ENCODE measurements at places on chromosomes 4 and X.

DNA sequence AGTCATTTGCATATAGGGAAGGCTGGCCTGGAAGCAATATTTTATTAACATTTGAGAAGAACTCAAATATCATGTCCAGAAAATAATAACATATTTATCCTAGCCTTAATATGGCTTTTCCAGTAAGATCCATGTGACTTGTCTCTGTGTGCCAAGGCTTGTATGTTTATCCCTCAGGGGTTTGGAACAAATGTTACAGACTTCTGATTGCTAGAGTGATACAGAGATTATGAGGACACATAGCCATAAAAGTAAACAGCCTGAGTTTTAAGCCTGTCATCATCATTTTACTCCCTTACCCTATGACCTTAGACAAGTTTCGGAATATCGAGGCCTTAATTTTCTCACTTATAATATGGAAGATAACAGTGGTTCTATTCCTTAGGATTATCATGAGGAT lies 338.1 kb downstream of the GPAT3 start:
- DNase-seq: no peak

DNA sequence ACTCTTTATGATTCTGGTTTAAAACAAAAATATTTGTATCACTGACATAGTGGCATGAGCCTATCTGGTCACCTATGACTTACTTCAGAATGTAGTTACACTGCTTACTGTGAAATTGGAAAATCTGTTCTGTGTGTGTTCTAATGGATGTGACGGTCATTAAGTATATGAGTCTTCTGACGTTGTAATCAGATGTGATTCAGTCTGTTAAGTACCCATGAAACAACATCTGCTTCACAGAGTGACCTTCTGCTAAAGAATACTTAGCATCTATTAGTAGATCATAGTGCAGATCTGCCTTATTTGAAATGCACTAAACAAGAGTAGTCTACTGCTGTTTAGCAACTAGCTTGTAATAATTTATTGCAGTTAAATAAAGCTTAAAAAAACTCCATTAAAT lies 317.1 kb downstream of the DCTD start:
- DNase-seq: no peak

DNA sequence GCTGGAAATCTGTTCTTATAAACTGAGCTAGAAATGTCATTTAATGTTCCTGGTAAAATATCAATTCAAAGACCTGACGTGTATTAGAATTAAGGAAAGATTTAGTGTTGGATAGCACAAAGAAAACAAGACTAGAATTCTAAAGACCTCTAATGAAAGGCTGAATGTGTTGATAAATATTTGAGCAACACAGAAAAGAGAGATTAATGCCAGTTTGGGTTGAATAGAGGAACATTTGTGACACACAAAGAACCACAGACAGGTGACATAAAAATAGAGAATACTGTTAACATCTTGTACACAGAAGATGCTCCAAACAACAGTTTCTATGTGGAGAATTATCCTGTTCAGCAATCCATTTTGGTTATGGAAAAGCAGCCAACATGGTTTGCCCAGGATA lies 222.1 kb upstream of the GALNT7 start:
- DNase-seq: no peak

DNA sequence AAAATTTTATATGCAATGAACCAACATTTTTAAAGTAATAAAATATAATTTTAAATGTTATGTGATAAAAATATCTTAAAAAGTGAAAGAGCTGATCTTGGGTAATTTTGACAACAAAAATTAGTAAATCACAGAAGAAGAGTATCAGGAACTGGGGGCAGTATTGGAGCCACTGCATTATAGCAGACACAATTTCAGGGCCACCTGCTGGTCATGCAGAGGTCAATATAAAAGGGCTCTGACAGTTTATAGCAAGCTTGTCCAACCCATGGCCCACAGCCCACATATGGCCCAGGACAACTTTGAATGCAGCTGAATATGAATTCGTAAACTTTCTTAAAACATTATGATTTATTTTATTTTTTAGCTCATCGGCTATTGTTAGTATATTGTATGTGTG lies 13.0 kb upstream of the LEF1 start:
- no peak for DNase-seq

- DNase-seq: no peak
Observed at GRCh38 chr4:142088906-142089305, 452.5 kb downstream of the IL15 start.

DNA sequence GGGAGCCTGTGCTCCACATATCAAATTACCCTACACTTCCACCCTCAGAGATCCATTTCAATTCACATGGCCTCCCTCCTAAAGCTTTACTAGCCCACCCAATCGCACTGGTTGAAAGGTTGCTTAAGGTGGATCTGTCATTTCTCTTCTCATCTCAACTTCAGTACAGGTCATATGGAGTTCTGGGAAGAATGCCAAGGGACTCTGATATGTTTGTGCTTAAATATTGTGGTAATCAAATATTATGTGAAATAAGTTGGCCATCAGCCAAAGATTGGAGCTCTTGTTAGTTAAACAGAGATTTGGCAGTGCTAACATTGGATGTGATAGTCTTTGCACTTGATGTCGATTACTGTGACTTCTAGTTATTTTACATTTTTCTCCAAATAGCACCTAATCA lies 20.5 kb downstream of the SEPTIN6 start:
- no peak for DNase-seq

DNA sequence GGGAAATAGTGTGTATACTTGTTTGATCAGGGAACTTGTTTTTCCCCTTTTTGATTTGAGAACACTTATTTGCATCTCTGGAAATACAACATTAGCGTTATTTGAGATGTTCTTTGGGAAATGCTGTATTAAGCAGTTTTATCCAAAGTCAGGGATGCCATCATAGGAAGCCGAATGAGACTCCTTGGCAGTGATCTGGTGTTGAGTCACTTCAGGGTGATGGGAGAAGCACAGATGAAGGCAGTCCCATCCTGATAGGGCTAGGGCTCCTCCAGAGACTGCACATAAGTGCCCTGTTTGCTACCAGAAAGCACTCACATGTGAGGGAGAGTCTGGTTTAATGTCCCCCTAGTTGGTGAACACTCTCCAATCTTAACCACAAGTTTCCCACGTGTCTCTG lies 62.3 kb downstream of the IL1RAPL1 start:
- DNase-seq: no peak

DNA sequence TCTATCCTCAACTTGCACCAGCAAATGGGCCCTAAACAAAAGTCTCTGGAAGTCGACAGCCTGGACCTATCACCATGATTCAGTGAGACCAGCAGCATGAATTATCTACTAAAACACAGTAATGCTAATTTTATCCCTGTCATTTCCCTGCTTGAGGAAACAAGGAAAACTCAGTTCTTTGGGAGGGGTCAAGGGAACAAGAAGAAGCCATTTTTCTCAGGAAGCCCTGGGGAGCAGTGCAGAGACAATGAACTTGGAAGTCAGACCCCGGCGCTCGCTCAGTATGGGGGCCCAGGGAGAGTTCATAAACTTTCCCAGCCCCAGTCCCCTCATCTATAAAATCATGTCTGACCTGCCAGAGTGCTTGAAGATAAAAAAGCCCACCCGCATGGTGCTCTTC lies 50.4 kb downstream of the DCTD start:
- no peak for DNase-seq

GRCh38 chr4:29551821-29552220 lies 1168.3 kb upstream of the PCDH7 start:
- no peak for DNase-seq

DNA sequence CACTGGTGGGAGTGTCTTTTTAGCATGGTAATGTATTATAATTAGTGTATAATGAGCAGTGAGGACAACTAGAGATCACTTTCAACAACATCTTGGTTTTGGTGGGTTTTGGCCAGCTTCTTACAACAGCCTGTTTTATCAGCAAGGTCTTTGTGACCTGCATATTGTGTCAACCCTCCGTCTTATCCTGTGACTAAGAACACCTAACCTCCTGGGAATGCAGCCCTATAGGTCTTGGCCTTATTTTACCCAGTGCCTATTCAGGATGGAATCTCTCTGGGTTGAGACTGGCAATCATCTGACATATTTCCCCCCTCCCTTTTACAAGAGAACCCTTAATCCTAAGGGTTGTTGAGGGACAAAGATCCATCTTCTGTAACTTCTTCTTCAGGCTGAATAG lies 21.9 kb upstream of the ADH4 start:
- no peak for DNase-seq
